GM12891 (cell line): ENCODE measurements at places on chromosomes 11 and 22.

- no peak for DNase-seq
These were observed 28.2 kb downstream of the ZNF70 start for GRCh38 chr22:23722724-23723123.

DNA sequence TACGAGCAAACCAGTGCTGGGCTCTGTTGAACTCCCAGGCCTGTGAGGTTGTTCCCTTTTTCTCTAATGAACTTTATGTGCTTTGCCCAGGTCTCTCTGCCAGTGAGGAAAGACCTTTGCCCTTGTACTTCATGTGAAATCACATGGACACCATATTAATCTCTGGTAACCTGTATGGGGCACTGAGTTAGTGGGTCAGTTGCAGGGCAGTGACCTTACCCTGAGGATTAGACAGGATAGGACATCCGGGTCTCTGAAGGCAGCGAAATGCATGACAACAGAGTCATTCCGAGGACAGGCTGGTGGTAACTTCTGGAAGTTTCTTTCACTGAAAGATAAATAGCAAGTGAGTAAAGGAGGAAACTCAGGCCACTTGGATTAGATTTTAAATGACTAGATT, 93.7 kb downstream of the ZBTB16 start:
- no peak for DNase-seq

DNA sequence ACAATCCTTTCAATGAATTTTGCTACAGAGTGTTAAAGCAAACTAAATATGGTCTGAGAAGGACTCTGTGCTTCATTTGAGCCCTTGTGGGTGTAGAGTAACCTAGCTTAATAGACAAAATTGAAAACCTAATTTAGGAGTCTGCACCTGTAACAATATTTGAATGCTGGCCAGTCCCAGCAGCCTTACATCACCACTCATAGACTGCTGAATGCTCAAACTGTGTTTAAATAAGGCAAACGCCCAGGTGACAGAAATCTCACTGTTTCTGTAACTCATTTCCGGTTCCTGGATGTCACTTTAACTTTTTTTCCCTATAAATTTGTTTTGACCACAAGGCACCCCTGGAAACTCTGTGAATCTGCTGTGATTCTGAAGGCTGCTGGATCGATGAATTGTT, 45.5 kb upstream of the GLYATL1B start:
- DNase-seq = no peak

DNA sequence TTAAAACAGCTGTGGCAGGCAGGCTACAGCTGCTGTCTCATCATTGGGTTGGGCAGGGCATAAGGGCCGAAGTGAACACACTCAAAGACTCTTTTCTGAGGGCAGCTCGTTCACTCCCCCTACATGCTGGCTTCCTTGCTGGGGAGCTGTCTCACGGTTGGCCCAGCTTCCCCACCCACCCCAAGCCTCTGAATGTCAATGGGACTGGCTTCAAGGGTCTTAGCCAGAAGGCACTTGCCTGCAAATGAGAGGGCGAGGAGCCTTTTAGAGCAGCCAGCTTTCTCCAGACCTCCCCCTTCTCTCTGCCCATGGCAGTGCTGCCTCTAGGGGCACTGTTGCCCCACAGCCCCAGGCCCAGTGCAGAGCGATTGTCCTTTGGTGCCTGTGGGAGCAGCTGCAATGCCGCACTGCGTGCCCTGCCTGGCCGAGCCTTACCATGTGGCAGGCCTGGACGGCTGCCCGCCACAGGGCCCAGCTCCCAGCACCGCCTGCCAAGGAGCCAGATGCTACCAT, 94.7 kb upstream of the RASSF10 start:
- peak; percentile 26 for DNase-seq

DNA sequence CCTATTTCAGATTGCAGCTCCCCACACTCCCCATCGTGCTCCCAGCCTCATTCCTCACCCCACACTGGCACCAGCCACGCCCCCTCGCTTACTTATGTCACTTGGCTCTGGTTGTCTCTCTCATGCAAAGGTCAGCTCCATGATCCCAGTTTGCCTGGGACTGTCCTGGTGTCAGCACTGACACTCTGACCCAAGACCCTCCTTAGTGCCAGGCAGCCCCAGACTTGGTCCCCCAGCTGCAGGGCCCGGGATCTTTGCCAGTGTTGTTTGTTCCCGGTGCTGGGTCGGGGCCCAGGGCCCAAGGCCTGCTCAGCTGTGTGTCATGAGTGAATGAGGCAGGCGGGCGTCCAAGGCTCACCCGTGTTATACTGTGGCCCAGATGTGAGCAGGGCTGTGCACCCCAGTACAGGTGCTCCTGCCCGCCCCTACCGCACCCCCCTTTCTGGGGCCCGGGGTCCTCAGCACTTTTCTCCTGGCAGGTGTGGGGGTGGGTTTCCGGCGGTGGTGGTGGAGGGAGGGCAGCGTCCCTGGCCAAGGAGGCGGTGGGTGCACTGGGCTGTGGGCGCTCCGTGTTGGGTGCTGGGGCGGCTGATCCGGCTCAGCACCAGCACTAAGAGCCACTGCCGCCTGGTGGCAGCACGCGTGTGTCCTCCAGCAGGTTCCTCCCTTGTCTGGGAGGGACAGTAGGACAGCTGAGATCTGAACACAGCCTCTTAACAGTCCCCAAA, 19.5 kb downstream of the IL17REL start:
- peak; percentile 82 for DNase-seq

DNA sequence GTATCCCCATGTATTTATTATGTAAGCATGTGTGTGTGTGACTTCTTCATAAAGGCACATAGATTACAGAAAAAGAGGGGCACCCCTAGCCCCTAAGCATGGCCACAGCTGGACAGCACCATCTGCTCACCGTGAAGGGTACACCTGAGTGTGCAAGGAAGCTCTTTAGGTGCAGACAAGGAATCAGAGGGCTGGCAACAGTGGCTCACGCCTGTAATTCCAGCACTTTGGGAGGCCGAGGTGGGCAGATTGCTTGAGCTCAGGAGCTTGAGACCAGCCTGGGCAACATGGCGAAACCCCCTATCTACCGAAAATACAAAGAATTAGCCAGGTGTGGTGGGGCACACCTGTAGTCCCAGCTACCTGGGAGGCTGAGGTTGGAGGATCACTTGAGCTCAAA, 56.3 kb downstream of the DGCR2 start:
- DNase-seq = no peak

DNA sequence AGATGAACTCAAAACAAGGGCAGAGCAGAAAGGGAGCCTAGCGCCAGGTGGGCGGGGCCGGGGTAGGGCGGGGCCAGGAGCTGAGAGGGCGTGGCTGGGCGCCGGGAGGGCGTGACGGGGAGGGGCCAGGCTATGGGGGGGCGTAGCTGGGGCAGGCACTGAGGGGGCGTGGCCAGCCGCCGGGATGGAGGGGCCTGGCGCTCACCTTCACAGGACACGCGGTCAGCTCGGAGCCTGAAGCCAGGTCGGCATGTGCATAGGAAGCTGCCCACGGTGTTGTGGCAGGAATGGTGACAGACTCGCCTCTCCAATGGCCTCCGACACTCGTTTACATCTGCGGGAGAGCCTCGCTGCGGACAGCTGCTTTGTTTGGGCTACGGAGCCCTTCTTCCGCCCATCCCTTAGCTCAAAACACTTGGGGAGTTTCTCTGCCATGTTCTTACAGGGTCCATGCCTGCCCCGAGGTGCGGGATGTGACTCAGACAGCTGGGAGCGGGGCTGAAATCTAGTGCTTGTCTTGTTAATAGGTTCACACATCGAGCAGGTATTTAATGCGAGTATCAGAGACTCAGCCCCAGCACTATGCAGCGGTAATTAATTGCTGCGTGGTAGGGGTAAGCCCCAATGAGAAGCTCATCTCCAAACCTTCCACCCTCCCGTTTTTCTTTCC, 13.4 kb downstream of the VWCE start:
- DNase-seq = peak; percentile 63

- DNase-seq = no peak
These were observed 51.0 kb upstream of the SEPTIN5 start for GRCh38 chr22:19663286-19663815.

DNA sequence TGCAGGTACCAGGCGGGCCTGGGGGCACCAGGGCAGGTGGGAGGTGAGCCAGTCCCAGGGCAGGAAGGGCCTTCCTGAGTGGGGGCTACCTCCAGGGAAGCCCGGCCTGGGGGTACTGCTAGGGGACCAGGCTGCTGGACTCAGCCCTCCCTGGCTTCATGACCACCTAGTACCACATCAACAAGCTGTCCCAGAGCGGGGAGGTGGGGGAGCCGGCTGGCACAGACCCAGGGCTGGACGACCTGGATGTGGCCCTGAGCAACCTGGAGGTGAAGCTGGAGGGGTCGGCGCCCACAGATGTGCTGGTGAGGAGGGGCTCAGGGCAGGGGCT, 6.7 kb downstream of the TRPT1 start:
- no peak for DNase-seq

GRCh38 chr22:50145721-50146438, 24.7 kb upstream of the PANX2 start:
- DNase-seq = no peak

DNA sequence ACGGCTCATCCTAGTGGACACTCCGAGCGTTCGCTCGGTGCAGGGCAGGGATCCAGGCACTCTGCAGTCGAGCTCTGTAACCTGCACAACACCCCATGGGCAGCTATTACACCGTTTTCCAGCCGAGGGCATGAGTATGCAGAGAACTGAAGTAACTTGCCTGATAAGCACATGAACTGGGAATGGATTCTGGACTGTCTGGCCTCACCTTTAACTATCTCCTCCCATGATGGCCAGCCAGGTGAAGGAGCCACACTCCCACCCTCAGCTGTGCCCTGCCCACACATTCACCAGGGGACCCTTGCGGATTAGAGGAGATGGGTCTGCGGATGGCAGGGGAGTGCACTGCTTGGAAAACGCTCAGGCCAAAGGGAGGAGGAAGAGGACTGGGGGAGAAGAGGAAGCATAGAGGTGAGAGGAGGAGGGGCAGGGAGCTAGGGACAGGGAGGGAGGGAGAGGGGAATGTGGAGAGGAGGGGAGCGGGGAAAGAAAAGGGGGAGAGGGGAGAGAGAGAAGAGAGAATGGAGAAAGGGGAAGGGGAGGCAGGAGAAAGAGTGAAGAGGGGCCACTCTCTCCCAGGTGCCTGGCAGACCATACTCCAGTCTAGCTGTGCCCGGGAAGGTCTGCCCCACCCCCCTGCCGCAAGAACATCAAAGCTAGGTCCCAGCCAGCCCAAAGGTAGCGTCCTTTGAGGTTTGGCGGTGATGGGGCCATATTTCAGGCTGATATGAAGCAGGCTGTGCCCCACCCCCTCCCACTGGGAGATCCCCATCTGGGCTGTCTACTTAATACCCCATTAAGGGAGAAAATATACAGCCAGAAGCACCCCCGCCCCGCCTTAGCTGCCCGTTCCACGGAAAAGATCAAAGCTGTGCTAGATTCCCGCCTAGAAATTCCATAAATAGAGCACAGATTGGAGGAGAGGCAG, 33.2 kb upstream of the TCF20 start:
- no peak for DNase-seq

GRCh38 chr11:8060146-8060719, 20.8 kb upstream of the TUB start:
- DNase-seq = no peak

GRCh38 chr11:116874251-116874650, 36.8 kb upstream of the APOA1 start:
- no peak for DNase-seq

DNA sequence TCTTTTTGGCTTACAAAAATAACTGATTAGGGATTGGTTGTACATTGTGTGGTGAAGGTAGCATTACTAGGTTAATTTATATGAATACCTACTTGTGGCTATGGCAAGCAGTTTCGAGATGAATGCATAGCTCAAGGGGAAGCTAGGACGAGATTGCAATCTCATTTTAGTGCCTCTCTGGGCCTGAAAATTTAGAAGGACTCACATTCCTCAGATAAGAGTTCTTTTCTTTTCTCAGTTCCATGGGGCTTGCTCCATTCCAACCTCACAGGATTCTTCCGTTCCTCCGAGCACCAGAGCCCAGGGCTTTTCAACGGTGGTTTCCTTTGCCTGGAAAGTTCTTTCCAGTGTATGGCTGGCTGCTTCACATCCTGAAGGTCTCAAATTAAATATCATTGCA, 82.1 kb downstream of the CECR2 start:
- DNase-seq = no peak

DNA sequence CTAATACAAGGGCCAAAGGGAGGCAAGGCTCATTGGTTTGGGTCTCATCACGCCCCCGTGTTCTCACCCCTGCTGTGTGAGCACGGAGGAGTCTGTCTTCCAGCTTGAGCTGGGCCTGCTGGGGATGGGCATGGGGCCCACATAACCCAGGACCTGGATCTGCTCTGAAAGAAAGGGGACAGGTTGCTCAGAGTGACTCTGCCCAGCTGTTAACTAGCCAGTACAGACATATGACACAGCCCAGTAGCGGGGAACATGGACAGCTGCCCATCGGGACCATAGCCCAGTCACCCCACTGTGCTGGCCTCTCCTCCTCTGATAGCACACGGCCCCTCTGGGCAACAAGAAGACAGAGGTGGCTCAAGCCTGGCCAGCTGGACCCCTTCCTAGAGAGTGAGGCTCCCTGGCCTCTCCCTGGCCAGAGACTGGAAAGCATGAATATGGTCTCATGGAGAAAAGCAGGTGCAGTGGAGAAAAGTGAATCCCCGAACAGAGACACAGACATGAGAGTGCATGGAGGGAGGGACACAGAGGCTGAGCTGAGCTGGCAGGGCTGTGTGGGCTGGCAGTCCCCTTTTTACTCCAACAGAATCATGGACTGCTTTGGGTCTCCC, 973.9 kb downstream of the BRD1 start:
- DNase-seq = no peak

- DNase-seq = no peak
These were observed 1.1 kb upstream of the ENTHD1 start for GRCh38 chr22:39894554-39895092.

GRCh38 chr11:33622806-33623205, 77.8 kb downstream of the C11orf91 start:
- DNase-seq = no peak

GRCh38 chr11:117941163-117941707, 12.0 kb upstream of the TMPRSS13 start:
- no peak for DNase-seq

DNA sequence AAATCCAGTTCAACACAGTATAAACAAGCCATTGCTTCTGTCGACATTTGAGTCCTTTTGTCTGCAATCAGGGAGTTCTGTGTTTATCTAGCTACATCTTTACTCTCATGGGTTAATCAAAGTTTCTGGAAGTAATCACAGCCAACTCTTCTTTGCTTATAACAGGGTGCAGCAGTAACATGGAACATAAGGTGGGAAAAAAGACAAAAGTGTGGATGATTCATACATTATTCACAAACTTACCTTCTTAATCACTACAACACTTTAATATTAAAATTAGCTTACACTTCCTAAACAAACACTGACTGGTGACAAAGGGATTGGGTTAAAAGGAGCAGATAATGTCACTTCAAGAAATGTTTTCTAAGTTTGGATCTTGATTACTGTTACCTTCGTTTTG, 44.7 kb downstream of the SNX19 start:
- DNase-seq = no peak

GRCh38 chr11:18785411-18785810, 6.2 kb downstream of the PTPN5 start:
- no peak for DNase-seq

DNA sequence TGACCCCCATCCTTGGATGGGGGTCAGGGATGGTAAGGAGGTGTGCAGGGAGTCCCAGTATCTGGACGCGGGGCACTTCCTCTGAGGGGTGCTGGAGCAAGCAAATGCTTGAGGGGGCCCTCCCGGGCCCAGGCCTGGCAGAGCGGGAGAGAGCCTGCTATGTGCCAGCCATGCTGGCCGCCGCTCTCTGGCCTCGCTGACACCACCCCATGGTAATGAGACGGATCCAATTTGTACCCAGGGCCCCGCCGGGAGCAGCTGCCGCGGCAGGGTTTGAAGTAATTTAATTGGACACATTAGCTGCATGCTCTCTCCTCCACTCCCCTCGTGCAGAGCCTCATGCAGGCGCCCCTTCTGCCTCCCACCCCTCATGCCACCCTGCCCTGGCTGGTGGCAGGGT, 6.3 kb downstream of the SYT7 start:
- no peak for DNase-seq
